ENCODE measurements at places on chromosomes 3 and 15.

- peak; percentile 83 for DNase-seq
Observed at GRCh38 chr3:149466192-149466591, 8.3 kb upstream of the TM4SF4 start.

DNA sequence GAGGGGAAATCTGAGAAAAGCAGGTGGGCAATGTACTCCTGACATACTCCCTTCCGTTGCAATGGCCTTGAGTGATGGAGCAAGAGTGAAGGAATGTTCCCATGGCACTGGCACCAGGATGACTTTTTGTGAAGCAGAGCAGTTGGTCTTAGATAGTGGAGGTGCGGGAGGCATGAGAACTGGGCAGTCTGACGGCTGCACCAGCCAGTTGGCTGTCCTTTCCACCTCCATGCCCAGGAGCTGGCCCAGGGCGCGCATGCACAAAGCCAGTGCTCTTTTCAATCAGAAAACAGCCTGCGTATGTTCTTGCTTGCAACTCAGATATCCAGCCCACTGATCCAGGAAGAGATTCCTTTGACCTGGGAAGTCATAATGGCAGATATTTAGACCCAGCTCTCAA is 136.8 kb downstream of the PGPEP1L start:
- DNase-seq = no peak

- DNase-seq = no peak
Observed at GRCh38 chr3:9949115-9949514, 3.1 kb downstream of the PRRT3 start.

GRCh38 chr3:185928496-185928895 is 9.3 kb downstream of the TRA2B start:
- no peak for DNase-seq

DNA sequence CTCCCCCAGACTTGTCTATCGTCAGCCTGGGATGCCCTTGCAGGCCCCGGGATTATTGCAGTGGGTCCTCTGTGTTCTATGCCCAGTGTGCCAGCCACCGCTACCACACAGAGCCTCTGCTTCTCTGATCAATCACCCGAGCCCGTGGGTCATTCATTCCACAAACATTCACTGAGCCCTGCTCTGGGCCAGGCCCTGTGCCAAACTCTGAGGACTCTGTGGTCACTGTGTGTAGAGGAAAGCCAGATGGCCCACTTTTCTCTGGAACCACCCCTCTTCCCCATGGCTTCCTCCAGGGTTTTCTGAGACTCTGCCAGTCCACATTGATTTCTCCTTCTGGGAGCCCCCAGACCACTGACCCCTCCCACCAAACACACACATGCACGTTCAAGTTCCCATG is 55.5 kb downstream of the BSN start:
- no peak for DNase-seq

DNA sequence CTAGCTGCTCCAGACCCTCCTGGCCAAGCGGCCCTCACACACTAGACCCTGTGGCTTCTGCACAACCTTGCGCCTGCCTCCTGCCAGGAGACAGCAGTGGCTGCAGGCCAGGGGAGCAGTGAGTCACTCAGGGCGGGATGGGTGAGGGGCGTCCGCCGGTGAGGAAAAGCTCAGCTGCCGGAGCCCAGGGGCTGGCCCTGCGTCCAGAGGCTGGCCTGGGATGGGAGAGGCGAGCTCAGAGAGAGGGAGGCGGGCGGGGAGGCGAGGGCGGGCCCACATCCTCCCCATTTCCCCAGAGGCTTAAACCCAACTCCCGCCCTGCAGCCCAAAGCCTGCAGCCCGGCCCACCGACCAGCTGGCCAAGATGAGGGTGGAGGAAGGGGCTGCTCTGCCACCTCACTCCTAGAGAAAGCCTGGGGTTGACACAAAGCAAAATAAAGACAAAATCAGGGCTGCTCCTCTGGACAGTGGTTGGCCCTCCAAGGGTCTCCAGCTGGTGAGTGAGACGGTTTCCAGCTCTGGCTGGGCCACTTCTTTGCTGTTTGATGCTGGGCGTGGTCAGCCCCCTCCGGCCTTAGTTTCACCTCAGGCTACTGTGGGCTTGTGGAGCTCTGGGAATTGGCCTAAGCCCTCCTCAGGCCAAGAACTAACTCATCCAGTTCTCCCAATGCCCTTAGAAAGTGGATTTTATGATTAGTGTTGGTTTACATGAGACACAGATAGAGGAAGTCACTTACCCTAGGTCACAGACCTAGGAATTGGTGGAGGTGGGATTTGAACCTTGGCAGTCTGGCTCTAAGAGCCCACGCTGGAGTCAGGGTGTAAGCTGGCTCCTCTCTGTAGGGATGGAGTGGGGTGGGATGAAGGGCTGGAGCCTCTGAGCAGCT is 50.6 kb downstream of the IQSEC1 start:
- DNase-seq = peak; percentile 24

- peak; percentile 31 for DNase-seq
Observed at GRCh38 chr3:46845860-46846623, 17.2 kb downstream of the MYL3 start.

DNA sequence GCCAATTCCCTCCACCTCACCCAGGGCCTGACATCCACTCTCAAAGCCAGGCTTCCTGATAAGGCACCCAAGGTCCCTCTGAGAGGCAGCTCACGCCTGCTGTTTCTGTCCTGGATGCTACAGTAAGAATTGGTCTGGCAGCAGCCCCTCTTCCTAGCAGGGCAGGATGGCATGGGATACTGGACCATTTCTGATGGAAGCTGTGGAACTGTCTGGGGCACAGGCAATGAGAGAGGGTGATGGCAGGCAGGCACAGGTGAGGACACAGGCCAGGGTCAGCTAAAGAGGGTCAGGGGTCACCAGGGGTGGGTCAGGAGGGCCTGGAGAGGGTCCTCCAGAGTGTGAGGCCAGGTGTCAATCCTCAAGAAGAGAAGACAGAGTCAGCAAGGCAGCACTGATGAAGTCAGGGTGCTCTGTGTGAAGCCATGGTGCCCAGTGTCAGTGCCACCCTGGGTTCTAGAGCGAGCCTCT is 41.9 kb upstream of the SLC41A3 start:
- no peak for DNase-seq

DNA sequence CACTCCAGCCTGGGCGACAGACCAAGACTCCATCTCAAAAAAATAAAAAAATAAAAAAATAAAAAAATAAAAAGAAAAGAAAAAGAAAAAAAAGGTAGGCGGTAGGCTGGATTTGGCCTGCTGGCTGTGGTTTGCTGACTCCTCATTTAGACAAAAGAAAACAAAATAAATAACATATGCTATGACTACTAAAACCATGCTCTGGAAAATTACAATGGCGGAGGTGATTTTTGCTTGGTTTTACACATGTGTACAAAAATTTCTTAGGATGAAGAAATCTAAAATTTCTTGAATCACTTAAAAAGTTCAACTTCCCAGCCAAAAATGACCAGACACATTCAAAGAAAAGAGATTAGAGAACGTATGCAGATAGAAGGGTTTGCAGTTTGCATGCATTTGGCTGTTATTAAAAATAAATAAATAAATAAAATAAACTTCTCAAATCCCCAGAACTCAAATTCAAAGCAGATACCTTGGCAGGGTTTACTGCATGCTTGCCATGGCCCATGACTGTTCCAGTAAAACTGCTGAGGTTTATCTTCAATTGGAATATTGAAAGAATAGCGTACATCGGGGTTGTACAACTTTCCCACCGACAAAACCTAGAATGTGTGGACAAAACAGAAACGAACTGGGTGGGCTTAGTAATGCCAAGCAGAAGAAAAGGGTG is 65.9 kb downstream of the ADAMTS9 start:
- no peak for DNase-seq

DNA sequence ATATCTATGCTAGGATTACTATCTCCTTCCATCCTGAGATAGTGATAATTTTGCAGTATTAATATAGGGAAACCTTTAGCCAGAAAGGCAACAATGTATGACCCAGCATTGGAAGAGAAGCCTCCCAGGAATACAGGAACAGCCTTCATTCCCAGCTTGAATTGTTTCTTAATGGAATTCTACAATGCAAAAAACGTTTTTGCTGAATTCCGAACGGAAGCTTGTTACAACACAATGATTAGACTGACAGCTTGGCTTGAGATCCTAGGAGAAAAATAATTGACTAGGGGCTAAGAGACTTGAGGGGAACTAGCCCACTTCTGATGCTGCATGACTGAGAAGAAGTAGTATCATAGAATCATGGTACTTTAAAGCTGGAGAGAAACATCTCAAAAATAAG is 140.2 kb downstream of the RSL24D1 start:
- no peak for DNase-seq

GRCh38 chr3:169077394-169077906 is 586.1 kb downstream of the MECOM start:
- no peak for DNase-seq

- DNase-seq = no peak
Observed at GRCh38 chr3:171812811-171813210, 2.5 kb upstream of the PLD1 start.

DNA sequence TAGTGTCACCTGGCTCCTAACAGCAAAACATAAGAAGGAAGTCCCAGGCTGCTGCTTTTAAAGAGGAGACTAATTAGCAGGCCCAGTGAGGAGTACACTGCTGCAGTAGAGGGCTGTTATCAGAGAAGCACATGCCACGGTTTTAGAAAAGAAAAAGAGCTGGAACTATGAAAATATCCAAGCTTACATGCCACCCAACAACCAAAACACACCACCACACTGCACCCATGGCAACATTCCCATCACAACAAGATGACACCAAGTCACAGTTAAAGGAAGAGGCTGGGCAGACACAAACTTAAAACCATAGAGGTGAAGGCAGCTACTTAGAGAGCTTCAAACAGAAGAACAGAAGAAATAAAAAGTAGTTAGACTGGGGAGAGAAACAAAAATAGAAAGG is 37.0 kb downstream of the NPTN start:
- no peak for DNase-seq

GRCh38 chr3:129618901-129619671 is 12.6 kb upstream of the PLXND1 start:
- no peak for DNase-seq

DNA sequence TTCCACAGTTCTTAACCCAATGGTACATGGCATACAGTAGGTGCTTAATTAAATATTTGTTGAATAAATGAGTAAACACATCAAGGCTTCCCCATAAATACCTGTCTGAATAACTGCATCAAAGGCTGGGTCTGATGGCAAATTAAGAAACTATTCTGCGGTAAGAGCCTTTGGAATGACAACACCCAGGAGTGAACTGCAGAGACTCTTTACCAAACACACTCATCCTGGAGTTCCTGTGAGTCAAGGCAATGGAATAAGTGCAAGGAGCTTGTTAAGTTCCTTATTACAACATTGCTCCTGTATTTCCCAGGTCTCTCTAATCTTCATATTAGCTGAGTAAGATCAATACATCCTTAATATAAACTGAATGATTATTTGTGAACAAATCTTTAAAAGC is 119.9 kb upstream of the STT3B start:
- DNase-seq = no peak

DNA sequence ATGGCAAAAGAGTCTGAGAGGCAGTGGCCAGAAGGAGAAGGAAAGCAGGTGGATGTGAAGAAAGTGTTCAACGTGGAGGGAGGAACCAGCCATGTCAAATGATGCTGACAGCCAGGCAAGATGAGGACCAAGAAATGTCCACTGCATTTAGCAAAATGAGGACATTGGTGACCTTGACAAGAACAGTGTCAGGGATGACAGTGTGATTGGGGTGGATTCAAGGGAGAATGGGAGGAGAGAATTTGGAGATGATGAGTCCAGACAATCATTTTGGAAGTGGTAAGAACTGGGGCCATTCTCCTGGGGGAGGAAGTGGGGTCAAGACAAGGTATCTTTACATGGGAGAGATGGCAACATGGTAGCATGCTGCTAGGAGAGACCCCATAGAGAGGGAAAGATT is 47.4 kb downstream of the CPN2 start:
- no peak for DNase-seq

DNA sequence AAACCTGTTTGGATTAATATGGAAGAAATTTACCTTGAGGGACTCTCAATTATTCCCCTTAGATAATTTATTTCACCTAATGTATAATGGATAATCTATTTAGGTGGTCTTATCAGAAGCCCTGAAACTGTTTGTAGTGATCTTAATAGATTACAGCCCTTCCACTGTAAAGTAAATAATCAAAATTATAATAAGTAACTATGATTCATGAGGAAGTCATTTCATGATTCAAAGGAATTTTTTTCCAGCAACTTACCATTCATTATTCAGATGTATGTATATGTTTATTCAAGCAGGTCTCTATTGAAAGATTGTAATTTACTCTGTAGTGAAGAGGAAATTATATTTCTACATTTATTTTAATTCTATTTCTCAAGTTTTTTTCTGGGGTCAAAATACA is 250.6 kb upstream of the ROBO1 start:
- DNase-seq = no peak

DNA sequence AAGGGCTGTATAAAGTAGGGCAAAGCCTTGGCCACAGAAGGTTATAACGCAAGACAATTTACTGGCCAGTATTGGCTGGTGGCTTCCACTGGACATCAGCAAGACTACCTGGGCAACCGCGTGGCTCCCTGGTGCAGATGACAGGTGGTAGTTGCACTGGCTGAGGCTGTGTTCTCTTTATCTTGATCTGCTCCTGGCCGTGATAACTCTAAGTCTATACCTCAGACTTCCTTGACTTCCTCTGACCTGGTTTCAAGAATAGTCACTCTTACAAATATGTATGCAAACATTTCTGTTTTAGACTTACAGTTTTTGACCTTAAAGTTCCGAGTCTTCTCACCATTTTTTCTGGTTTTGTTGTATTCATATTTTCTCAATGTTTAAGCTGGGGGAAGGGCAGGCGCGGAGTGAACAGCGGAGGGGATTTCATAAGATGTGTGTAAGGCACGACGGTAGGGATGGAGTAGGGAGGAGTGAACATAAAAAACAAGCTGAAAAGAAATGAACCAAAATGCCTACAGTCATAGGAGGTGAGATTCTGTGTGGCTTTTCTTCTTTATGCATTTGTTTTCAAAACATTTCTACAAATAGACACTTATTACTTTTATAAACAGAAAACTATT is 15.2 kb upstream of the TMEM212 start:
- DNase-seq = no peak

DNA sequence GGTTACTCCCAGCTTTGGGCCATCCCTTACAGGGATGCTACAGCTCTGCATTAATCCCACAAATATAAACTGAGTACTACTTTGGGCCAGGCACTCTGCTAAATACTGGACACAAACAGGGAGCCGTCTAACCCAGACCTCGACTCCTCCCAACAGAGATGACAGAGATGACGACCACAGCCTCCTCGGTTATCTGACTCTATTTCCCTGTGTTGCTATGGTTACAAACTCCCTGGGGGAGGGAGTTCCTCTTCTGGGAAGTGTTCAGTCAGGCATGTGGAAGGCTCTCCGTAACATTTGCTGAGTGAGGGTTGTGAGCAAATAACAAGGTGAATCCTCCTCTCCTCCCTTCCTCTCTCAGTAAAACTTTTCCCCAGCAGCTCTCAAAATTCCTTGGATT is 6.7 kb upstream of the CMTM7 start:
- DNase-seq = peak; percentile 85

- no peak for DNase-seq
Observed at GRCh38 chr3:151384741-151385174, at the start of gene P2RY12. Gene P2RY12 (minus strand): TSS chr3:151384753. CDS start chr3:151338845, 45,908 bp downstream.

GRCh38 chr3:107861904-107862303 is 228.9 kb downstream of the CD47 start:
- peak; percentile 39 for DNase-seq

- DNase-seq = no peak
Observed at GRCh38 chr15:28888302-28888894, 2.6 kb downstream of the APBA2 start.

- DNase-seq = no peak
Observed at GRCh38 chr3:39192490-39193092, at the start of gene XIRP1. Gene XIRP1 (minus strand): TSS chr3:39192595. CDS start chr3:39189445, 3,150 bp downstream.

Data from renal cortical epithelial cell (primary cell).